ENCODE measurements at places on chromosomes 12 and 14.

DNA sequence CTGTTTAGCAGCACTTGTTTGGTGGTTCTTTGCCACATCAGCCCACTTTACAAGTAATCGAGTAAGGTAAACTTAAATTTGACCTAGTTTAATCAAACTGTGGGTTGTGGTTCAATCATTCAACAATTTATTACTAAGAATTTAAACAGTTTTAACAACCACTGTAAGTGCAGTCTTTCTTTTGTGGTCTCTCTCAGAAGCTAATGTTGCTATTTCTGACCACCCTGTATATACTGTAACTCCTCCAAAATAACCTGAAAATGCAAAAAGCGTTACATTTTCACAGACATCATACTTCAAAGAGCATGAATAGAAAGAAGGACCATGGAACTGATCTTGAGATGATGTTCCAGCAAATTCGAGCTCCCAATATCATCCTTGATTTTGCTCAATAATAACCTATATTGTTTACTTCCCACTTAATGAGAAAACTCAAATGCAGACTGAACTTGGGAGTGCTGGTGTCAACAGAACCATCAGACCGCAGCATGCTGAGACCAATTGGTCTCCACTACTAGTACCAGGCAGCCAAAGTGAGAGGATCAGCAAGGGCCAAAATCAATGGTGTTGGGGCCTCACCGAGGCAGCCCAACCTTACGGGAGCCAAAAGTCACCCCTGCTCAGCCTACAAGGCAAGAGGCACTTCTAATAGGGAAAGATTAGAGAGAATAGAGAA, 22.1 kb downstream of the IFNG-AS1 start:
- DNase-seq: no peak

DNA sequence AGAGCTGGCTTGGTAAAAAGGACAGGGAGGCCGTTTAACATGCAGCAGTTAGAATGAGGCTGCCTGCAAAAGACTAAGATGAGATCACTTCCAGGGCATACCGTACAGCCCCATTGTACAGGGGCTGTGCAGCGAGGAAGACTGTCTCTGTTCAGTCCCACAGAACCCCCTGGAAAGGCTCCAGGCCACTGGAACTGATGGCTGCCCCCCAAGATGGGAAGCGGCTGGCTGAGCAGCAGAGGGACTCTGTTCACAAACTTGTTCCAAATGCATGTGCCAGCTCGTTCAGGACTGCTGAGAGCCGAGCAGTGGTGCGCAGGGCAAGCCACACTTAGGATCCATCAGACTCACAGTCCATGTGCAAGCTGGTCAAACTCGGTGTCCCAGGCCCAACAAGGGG, 82.9 kb downstream of the CHGA start:
- DNase-seq: no peak

- DNase-seq: no peak
These were observed 84.3 kb upstream of the OTX2 start for GRCh38 chr14:56894591-56894991.

DNA sequence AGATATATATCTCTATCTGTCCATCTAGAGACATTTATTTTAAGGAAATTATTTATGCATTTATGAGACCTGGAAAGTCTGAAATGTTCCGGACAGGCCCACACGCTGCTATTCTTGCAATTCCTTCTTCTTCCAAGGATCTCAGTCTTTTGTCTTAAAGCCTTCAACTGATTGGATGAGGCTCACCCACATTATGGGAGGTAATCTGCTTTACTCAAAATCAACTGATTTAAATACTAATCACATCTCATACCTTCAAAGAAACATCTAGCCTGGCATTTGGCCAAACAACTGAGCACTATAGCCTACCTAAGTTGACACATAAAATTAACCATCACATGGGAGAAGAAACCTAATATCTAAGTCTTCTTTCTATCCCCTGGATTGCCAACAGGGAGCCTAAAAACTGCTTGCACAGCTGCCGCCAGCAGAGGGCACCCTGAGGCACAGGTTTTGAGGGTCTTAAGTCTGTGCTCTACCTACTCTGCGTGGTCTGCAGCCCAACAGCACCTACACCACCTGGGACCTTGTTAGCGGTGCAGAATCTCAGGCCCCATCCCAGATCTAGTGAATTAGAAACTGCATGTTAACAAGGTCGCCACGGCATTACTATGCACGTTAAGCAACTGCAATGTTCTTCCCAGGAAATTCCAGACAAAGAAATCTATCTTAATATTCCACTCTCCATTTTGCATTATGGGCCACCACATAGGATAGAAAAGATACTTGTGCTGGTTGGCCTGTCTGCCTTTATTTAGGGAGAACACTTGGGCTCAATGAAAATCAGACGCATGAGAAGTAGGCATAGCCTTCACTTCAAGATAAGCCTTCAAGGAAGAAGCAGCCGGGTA, 249.7 kb downstream of the FOXG1 start:
- DNase-seq: no peak

GRCh38 chr12:38934078-38934584, 28.7 kb upstream of the CPNE8 start:
- DNase-seq: peak; percentile 13

DNA sequence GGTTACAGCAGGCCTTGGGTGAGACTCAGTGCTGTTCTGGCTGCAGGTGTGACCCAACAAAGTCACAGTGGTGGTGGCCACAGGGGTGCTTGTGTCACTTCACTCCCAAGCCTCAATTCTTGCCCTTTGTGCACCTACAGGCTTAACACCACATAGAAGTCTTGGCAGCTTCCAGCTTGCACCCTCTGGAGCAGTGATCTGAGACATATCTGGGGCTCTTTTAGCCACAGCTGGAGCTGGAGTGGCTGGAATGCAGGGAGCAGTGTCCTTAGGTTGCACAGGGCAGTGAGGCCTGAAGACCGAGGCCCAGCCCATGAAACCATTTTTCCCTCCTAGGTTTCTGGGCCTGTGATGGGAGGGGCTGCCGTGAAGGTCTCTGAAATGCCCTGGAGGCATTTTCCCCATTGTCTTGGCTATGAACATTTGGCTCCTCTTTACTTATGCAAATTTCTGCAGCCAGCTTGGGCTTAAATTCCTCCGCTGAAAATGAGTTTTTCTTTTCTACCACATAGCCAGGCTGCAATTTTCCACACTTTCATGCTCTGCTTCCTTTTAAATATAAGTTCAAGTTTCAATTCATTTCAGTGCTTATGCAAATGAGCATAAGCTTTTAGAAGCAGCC, 37.7 kb downstream of the ADAM21 start:
- DNase-seq: no peak

DNA sequence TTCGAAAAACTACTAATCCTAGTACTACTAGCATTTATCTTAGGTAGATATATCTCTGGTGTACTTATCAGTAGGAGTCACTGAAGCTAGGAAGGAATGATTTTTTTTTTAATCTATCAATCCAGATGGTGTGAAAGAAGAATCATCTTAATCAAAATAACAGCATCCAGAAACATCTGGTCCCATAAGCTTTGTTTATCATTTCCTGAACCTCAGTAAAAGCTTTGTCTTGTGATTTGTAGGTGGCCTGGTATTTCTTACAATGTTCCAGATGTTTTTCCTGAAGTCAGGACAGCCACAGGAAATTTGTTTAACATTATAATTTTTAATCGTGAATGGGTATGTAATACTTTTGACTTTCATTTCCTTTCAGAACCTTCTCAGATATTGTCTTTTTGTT, 28.0 kb upstream of the LUM start:
- DNase-seq: no peak

GRCh38 chr14:104614126-104614812, 9.7 kb upstream of the TMEM179 start:
- no peak for DNase-seq

GRCh38 chr12:53568809-53569557, 57.2 kb downstream of the ATF7 start:
- DNase-seq: no peak

GRCh38 chr12:19095756-19096480, 33.6 kb upstream of the PLEKHA5 start:
- DNase-seq: no peak

GRCh38 chr12:24937553-24938244, 11.2 kb downstream of the BCAT1 start:
- no peak for DNase-seq

DNA sequence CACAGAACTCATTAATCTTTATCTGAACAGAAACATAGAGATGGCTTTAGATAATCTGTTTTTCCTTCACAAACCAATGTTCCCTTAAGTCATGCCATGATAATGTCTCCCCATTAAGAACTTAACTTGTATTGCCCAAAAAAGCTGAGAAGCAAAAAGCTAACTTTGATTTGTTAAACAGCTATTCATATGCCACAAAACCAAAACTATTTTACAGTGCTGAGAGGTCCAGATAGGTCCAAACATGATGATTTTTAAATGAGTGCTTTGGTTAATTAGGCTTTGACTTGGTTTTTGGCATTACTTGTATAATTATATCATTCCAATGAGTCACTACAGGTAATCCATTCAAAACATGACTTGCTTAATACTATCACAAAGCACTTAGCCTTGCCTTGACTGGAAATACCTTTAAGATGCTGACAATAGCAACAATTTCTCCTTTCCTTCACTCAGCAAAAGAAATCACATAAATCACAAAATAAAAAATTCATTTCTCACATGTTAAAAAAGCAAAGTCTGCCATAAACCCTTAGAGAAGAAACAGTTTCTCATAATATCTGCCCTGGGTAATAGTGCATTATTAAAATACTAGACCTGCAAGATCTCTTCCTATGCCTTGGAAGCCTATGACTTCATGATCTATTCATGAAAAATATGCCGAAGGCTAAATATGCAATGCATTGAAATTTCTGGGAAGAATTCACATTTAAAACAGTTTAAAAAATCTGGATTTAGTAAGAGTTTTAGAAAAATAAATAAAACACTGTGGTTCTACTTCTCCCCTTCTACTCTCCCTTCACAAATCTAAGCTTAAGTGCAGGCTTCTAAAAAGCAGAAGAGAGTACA, 52.0 kb upstream of the SAV1 start:
- no peak for DNase-seq

GRCh38 chr12:40031965-40032364, 73.9 kb downstream of the SLC2A13 start:
- DNase-seq: no peak

DNA sequence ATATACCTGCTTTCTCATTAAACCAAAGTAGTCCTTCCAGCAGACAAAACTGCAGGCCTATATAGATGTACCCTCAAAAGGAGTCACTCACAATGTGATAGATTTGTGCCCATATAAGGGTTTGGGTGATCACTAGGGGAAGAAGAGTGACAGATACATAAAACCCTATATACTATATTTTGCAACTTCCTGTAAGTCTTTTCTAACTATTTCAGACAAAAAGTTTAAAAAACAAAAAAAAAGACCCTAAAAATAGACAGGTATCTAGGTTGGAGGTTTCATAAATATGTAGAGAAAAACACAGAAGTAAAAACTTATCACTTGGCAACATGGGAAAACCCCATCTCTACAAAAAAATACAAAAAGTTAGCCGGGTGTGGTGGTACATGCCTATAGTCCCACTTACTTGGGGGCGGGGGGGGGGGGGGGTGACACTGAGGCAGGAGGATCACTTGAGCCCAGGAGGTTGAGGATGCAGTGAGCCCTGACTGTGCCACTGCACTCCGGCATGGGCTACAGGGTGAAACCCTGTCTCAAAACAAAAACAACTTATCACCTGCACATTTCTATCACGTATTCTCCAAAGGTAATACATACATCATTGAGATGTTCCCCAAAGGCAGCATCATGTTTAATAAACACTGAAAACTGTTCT, 2.9 kb downstream of the VCPKMT start:
- DNase-seq: no peak

GRCh38 chr14:22569106-22569736, 19.8 kb downstream of the DAD1 start:
- no peak for DNase-seq

GRCh38 chr12:102371165-102371564, 109.2 kb downstream of the IGF1 start:
- DNase-seq: no peak

DNA sequence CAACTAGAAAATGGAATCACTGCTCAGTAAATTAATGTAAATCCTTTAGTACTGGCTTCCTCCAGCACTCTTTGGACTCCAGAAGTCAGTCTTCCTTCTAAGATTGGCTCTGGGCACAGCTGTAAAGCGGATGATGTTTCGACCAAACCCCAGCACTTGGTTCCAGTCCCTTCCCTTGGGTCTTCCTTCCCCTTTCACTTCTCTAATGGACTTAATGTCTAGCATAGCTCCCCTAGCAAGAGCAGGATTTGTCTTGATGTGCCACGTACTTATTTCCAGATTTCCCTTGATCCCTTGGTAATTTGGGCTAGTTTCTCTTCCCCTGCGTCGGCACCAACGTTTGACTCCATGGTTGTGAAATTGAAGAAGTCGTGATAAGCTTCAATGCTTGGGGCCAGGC, 28.3 kb downstream of the C12orf75 start:
- DNase-seq: no peak

DNA sequence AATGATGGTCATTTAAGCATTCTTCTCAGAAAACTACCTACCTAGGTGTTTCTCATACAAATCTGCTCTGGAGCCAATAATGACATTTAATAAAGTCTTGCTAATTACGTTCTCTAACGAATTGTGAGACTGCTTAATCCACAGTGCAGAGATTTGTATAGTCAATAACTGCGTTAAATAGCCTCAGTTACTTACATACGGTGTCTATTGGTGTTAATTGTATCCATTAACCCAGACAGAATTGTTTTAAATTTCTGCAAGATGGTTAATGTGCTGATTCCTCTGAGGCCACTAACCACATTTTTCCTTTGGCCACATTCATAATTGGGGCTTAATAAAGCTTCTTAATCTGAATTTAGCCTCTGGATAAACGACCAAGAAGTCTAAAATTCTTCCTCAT, 171.7 kb downstream of the SLC41A2 start:
- no peak for DNase-seq

DNA sequence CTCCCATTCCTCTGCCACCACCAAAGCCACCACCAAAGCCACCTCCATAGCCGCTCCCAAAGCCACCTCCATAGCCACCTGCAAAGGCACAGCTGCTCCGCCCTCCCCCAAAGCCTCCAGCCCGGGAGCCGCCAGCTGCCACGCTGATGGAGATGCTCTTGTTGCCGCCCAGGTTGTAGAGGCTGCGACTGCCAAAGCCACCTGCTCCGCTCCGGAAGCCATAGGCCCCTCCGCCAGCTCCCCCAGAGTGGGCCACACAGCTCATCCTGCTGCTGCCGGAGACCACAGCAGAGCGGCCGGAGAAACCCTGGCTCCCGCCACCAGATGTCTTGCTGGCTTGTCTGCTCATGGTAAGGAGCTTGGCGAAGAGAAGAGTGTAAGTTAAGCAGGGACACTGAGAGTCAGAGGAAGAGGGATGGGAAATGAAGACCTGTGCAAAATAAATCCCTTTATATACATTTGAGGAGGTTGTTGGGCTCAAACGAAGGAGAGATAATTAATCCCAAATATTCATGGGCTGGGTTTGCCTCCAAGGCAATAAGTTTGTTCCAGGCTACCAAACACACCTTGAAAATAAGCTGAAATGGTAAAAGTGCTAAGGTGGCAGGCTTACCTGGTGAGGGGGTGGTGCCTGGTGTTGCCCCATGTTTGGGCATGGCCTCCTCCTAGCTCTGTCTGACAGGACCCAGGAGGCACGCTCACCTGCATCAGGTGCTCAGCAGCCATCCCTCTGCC, at the start of gene KRT3:
TSS of gene KRT3 (minus strand) at position 424 of the 735 bp plus-strand sequence. CDS start at position 349, 75 bp downstream.
- no peak for DNase-seq

All from hematopoietic multipotent progenitor cell treated with erythropoietin and hydrocortisone succinate and interleukin-3 and kit ligand, for 15 days (in vitro differentiated cells).